ENCODE measurements at places on chromosomes 5 and 9.
A peak's percentile ranks its signal among the peaks of the same experiment; 100 is the strongest.

DNA sequence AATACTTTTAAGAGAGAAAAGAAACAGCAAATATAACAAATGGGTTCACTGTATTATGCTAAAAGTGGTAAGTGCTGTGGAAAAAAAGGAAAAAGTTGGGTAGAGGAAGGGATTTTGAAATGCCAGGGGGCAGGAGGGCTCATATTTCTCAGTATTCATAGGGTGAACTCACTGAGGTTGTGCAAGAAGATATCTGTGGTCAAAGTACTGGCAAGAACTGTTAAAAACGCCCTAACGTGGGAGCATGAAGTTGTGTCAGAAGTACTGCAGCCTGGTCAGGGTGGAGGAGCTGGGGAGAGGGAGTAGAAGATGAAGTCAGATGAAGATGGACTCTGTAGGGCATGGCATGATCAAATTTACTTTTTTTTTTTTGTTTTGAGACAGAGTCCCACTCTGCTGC lies 31.2 kb upstream of the SLC28A3 start:
- DNase-seq = peak; percentile 3

- DNase-seq = no peak
Measured at GRCh38 chr5:143177263-143177983, 226.1 kb downstream of the NR3C1 start.

GRCh38 chr5:14330729-14331385 lies 187.7 kb downstream of the TRIO start:
- no peak for DNase-seq

DNA sequence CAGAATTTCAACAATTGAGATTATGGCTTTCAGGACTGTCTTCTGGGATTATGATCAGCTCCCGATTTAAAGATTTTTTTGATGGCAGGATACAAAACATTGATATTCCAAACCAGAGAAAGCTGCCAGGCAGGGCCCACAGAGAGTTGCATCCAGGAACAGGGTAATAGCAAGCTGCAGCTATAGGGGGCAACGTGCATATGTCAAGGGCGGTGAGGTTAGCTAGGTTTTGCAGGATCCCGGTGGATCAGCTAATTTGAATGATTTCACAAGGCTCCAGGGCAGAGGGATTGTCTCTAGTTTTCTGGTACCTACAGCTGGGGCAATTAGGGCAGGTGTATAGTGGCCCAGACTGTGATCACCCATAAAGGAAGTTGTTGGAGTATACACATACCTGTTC lies 339.4 kb downstream of the CHSY3 start:
- DNase-seq = no peak

- DNase-seq = no peak
Measured at GRCh38 chr5:113061846-113062780, 85.5 kb downstream of the DCP2 start.

DNA sequence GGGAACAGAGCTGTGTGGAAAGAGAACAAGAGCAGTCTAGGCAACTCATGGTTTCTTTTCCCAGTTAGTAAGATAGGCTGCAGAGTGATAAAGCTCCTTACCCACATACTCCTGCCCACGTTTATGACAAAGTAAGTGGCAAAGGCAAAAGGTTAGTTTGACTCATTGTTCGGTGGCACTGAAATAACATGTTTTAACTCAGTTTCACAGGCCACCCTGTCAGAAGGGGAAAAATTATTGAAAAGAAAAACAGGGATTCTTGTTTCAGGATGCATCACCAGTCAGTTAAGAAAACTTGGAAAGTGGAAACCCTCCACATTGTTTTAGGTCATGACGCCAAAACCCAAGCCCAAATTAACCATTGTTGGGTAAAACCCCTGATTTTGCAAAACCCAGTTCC lies 22.3 kb upstream of the DAB2 start:
- DNase-seq = no peak

DNA sequence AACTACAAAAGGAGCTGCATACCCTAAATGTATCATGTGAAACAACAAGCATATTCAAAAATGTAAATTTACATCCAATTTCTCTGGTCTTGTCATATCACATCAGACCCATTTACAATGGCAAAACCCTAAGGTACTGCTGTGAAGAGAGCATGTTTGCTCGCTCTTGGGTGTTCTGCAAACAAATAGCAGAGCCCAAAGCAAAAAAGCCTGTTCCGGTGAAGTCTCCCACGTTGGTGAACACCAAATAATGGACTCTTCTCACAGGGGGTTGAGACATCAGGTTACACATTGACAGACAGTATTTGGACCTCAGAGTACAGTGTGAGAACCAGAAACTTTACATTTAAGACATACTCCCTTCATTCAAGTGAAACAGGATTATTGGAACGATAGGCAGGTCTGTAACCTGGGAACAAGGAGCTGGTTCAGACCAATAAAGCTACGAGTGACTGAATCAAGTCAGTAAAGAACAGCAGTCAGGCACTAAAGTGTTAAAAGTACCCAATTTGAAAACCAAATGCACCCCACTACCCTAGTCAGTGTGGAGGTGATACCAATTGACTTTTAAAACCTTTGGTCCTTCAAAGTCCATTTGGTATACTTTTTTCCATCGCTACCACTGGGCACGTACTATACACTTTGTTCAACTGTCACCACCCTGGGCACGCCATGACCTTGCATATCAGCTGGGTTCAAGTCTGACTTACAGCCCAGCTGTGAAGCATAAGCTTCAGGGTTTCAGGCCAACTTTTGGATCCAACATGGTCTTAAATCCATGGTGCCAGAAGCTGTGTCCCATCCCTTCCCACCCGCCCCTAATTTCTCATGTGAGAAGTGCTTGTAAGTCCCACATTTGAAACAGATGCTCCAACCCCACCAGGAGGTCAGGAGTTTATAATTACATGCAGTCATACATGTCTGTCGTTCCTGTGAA lies 36.4 kb downstream of the ETF1 start:
- DNase-seq = no peak

DNA sequence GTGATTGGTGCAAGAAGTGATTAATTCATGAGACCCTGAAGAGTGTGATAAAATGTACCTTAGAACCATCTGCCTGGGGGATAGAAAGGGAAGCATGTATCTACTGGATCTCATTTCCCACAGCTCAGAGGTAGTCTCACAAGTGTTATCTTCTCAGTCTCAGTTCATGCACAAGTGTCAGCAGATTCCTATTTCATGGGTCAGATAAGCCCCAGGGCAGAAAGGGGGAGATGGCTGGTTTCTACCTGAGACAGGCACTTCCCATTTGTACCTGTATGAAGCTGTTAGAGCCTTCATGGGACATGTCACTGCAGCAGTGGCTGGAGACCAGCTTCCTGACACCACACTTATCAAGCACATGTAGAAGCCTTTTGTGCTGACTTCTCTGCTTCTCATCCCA lies 45.6 kb upstream of the SMIM15 start:
- no peak for DNase-seq

GRCh38 chr5:40560474-40561110 lies 119.1 kb upstream of the PTGER4 start:
- no peak for DNase-seq

GRCh38 chr5:38420691-38421390 lies 135.6 kb downstream of the LIFR start:
- DNase-seq = peak; percentile 10

DNA sequence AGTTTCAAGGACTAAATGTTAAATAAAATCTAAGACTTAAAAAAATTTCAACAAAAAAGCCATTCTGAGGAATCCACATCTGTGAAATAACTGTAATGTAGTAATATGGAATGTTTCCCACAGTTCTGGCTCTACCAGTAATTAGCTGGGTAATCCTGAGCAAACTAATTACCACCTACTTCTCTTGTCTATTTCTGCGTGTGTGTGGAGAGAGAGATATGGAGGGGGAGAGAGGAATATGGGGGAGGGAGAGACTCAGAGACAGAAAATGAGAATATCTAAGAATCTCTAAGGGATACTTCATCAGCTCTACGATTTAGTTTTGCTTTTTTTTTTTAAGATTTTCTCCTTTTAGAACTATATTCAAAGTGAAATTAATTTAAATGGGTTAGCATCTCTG lies 28.0 kb downstream of the TBCA start:
- DNase-seq = no peak

GRCh38 chr5:67203701-67204074 lies 7.1 kb upstream of the CD180 start:
- DNase-seq = no peak

GRCh38 chr5:124021066-124021641 lies 509.2 kb downstream of the CSNK1G3 start:
- DNase-seq = no peak

- DNase-seq = no peak
Measured at GRCh38 chr5:156420665-156421064, 93.7 kb downstream of the SGCD start.

- DNase-seq = no peak
Measured at GRCh38 chr5:36205329-36205728, 36.4 kb downstream of the NADK2 start.

- DNase-seq = no peak
Measured at GRCh38 chr5:152704286-152704685, 299.2 kb upstream of the NMUR2 start.

- DNase-seq = no peak
Measured at GRCh38 chr9:32171339-32171738, 213.1 kb upstream of the ACO1 start.

DNA sequence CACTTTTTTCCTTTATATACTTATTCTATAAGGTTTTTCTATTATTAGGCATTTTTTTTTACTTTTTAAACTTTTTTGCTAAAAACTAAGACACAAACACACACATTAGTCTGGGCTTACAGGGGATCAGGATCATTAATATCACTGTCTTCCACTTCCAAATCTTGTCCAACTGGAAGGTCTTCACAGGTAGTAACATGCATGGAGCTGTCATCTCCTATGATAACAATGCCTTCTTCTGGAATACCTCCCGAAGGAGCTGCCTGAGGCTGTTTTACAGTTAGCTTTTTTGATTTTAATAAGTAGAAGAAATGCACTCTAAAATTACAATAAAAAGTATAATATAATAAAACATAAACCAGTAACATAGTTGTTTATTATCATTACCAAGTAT lies 345.5 kb upstream of the PTGER4 start:
- no peak for DNase-seq

- DNase-seq = no peak
Measured at GRCh38 chr5:92916036-92916435, 665.0 kb downstream of the NR2F1-AS1 start.

Data from CD4-positive, alpha-beta T cell treated with Interleukin-4 for 1 hour (primary cell).